T-helper 17 cell (primary cell): ENCODE measurements at places on chromosomes 3 and 15. TPM values are rescaled to one million over a fixed set of nuclear protein-coding genes. Genes with fewer than 3 reads are reported as not detected.

- no peaks in the 10 kb centered on the region for H3K4me1 ChIP-seq
- H3K27ac ChIP-seq: no peak overlapping the region
- H3K27me3 ChIP-seq: no peaks in the 10 kb centered on the region
- H3K4me3 ChIP-seq: peak overlapping the region; percentile 2
- peaks cover 3% of the 10 kb centered on the region for H3K36me3 ChIP-seq
- DNase-seq: no peak
These were observed 39.9 kb upstream of the MB21D2 start for GRCh38 chr3:192957441-192958021.

- no peaks in the 10 kb centered on the region for H3K4me1 ChIP-seq
- H3K4me3 ChIP-seq: no peak overlapping the region
- peaks cover under 1% of the 10 kb centered on the region for H3K27me3 ChIP-seq
- no peak overlapping the region for H3K27ac ChIP-seq
- no peak for DNase-seq
These were observed 508.2 kb upstream of the TGFBR2 start for GRCh38 chr3:30098243-30098642.

DNA sequence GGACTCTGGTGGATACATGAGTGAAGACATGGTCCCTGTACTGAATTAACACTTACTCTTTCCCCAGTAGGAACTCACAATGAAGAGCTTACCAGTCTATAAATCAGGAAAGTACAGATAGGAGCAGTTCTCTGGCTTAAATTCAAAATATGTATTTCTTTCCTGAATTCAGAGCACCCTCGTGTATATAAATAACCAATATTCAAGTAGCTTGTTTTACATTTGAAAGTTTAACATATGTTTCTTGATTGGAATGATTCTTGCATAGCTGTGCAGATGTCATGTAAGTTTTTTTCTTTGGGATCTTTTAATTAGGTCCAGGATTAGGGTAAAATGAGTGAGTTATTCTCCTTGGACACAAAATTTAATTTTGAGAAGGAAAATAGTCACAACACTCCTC is 14.8 kb upstream of the TMPRSS7 start:
- DNase-seq: no peak
- H3K27me3 ChIP-seq: no peaks in the 10 kb centered on the region
- H3K4me3 ChIP-seq: no peak overlapping the region
- no peaks in the 10 kb centered on the region for H3K4me1 ChIP-seq
- H3K36me3 ChIP-seq: no peaks in the 10 kb centered on the region
- no peak overlapping the region for H3K27ac ChIP-seq

GRCh38 chr3:36201546-36201945 is 178.8 kb upstream of the STAC start:
- no peak overlapping the region for H3K27ac ChIP-seq
- DNase-seq: no peak
- no peaks in the 10 kb centered on the region for H3K36me3 ChIP-seq
- H3K4me3 ChIP-seq: no peak overlapping the region
- H3K4me1 ChIP-seq: no peaks in the 10 kb centered on the region

GRCh38 chr3:128083980-128084674 is 31.9 kb downstream of the SEC61A1 start:
- peaks cover 2% of the 10 kb centered on the region for H3K36me3 ChIP-seq
- no peak overlapping the region for H3K27ac ChIP-seq
- no peaks in the 10 kb centered on the region for H3K27me3 ChIP-seq
- peaks cover 2% of the 10 kb centered on the region for H3K4me1 ChIP-seq
- no peak overlapping the region for H3K4me3 ChIP-seq
- no peak for DNase-seq

The ATP11B gene
- total RNA-seq: 121 TPM

- no peak for DNase-seq
- no peak overlapping the region for H3K27ac ChIP-seq
- H3K27me3 ChIP-seq: no peaks in the 10 kb centered on the region
- no peaks in the 10 kb centered on the region for H3K4me1 ChIP-seq
- H3K4me3 ChIP-seq: no peak overlapping the region
These were observed 98.8 kb downstream of the ARPP21 start for GRCh38 chr3:35737934-35738706.

GRCh38 chr3:180898572-180898971 is 13.9 kb upstream of the FXR1 start:
- no peak for DNase-seq
- H3K27me3 ChIP-seq: peaks cover 5% of the 10 kb centered on the region
- H3K4me3 ChIP-seq: no peak overlapping the region
- no peaks in the 10 kb centered on the region for H3K36me3 ChIP-seq
- H3K27ac ChIP-seq: no peak overlapping the region

DNA sequence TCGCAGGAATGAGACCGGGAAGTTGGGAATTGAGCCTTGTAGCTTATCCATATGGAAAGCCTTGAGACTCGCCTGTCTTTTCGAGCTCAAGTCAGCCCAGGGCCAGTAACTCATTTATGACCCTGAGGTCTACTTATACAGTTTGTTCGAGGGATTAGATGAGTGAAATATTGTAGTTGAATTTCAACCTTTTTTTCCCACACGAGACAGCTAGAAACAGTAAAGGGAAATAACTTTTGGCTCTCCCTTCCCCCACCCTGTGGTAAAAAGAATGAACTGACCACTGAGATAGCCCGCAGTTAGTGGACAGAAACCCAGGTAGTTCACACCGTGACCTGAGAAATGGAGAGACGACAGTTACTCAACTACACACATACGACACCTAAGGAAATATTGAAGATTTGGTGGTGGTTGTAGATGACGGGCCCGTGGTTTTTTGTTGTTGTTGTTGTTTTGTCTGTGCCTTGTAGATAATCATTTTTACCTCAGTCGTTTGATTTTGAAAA is 841 bp downstream of the EIF3J start:
- H3K4me1 ChIP-seq: peaks cover 32% of the 10 kb centered on the region
- peak overlapping the region; percentile 95 for H3K4me3 ChIP-seq
- DNase-seq: no peak
- H3K27me3 ChIP-seq: no peaks in the 10 kb centered on the region

The ITIH3 gene
- not detected for total RNA-seq

- H3K36me3 ChIP-seq: no peaks in the 10 kb centered on the region
- H3K27ac ChIP-seq: no peak overlapping the region
- no peak overlapping the region for H3K4me3 ChIP-seq
- no peak for DNase-seq
- H3K27me3 ChIP-seq: no peaks in the 10 kb centered on the region
These were observed 26.3 kb upstream of the LRRN1 start for GRCh38 chr3:3772920-3773319.

The LSMEM2 gene
- not detected for total RNA-seq

GRCh38 chr15:42803436-42803835 is 66.5 kb upstream of the CDAN1 start:
- no peak for DNase-seq
- no peak overlapping the region for H3K27ac ChIP-seq
- H3K27me3 ChIP-seq: no peaks in the 10 kb centered on the region
- peaks cover 2% of the 10 kb centered on the region for H3K4me1 ChIP-seq

DNA sequence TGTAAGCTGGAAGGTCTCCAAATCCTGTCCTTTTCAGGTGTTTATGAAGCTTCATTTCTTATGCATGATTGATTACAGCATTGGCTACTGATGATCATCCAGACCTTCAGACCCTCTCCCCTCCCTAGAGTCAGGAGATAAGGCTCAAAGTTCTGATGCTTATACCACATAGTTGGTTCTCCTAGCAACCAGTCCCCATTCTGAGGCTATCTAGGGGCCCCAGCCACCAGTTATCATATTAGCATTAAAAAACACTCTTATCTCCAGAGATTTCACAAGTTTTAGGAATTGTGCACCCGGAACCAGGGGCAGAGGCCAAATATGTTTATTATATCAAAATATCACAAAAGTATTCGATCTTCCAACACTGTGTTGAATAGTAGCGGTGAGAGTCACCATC is 953.1 kb downstream of the FHIT start:
- no peak overlapping the region for H3K4me3 ChIP-seq
- no peaks in the 10 kb centered on the region for H3K36me3 ChIP-seq
- H3K27me3 ChIP-seq: no peaks in the 10 kb centered on the region
- no peak overlapping the region for H3K27ac ChIP-seq

The STXBP5L gene
- total RNA-seq: not detected

DNA sequence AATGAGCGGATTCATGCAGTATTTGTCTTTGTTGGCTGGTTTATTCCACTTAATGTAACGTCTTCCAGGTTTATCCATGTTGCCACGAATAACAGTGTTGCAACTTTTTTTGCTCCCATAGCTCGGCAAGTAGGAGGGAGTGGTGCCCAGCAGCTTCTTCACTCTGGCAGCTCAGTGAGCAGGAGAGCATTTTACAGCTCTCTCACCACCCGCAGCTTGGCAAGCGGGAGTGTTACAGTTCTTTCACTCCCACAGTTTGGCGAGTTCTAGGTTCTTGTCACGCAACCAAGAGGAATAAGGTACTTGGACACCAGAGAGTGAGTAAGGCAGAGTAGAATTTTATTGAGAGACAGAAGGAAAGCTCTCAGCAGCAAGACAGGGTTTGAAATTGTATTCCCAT is 935.2 kb downstream of the TBL1XR1 start:
- no peaks in the 10 kb centered on the region for H3K27me3 ChIP-seq
- H3K36me3 ChIP-seq: no peaks in the 10 kb centered on the region
- no peak for DNase-seq
- no peaks in the 10 kb centered on the region for H3K4me1 ChIP-seq
- H3K27ac ChIP-seq: no peak overlapping the region
- no peak overlapping the region for H3K4me3 ChIP-seq

The TMEM207 gene
- total RNA-seq: not detected

The LRRC31 gene
- total RNA-seq: not detected

The SETD2 gene
- total RNA-seq: 76.1 TPM

The ROPN1 gene
- total RNA-seq: not detected

The CACNA2D2 gene
- total RNA-seq: 2.2 TPM

The ISLR gene
- total RNA-seq: not detected
